ENCODE measurements at places on chromosomes 3 and 15. TPM values are rescaled to one million over a fixed set of nuclear protein-coding genes. Genes with fewer than 3 reads are reported as not detected.

GRCh38 chr3:158992463-158992862, 190.6 kb downstream of the MFSD1 start:
- H3K27ac ChIP-seq: no peak overlapping the region
- H3K4me1 ChIP-seq: no peaks in the 10 kb centered on the region
- H3K27me3 ChIP-seq: no peaks in the 10 kb centered on the region
- H3K4me3 ChIP-seq: no peak overlapping the region
- no peak for DNase-seq

- H3K27me3 ChIP-seq: no peaks in the 10 kb centered on the region
- H3K27ac ChIP-seq: no peak overlapping the region
- DNase-seq: no peak
- no peaks in the 10 kb centered on the region for H3K36me3 ChIP-seq
- no peak overlapping the region for H3K4me3 ChIP-seq
- H3K4me1 ChIP-seq: no peaks in the 10 kb centered on the region
Observed at GRCh38 chr15:101135532-101136166, 116.2 kb downstream of the CHSY1 start.

DNA sequence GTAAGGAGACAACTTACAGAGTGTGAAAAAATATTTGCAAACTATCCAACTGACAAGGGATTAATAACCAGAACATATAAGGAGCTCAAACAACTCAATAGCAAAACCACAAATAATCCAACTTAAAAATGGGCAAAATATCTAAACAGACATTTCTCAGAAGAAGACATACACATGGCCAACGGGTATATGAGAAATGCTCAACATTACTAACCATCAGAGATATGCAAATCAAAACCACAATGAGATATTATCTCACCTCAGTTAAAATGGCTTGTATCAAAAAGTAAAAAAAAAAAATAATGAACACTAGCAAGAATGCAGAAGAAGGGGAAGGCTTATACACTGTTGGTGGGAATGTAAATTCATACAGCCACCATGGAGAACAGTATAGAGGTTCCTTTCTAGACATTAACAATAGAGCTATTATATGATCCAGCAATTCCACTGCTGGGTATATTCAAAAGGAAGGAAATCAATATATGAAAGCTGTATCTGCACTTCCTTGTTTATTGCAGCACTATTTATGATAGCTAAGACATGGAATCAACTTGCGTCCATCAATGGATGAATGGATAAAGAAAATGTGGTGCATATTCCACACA, 998.6 kb downstream of the NAALADL2 start:
- no peaks in the 10 kb centered on the region for H3K4me1 ChIP-seq
- no peak overlapping the region for H3K4me3 ChIP-seq
- no peaks in the 10 kb centered on the region for H3K36me3 ChIP-seq
- DNase-seq: no peak

DNA sequence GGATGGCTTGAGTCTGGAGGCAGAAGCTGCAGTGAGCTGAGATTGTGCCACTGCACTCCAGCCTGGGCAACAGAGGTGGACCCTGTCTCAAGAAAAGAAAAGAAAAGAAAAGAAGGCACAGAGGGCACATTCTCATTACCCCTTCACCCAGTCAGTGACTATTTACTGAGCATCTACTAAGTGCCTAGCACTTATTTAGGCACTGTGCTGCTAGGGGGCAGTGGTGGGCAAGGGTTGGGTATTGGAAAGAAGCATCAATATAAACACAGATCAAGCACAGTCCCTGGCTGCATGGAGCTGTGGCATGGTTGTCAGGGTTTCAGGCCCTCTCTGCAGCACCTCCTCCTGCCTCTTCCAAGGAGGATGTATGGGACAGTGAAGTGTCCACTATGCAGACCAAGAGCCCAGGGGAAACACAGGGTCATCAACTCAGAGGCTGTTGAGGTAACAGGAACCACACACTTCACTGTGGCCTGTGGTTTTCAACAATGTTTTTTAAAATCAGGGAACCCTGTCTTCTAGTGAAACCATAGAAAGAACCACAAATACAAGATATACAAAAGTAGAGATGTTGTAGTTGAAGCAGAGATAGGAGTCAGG, 138.5 kb downstream of the RAB11A start:
- no peaks in the 10 kb centered on the region for H3K36me3 ChIP-seq
- no peaks in the 10 kb centered on the region for H3K27me3 ChIP-seq
- no peaks in the 10 kb centered on the region for H3K4me1 ChIP-seq
- no peak overlapping the region for H3K27ac ChIP-seq

FOXL2 gene
- total RNA-seq: not detected

ACTC1 gene
- total RNA-seq: 1.7 TPM

RLBP1 gene
- total RNA-seq: not detected

Measured in hepatocyte (in vitro differentiated cells).